Forelimb muscle (tissue), 1 donor: ENCODE measurements at places on chromosomes 7 and 10. TPM values are rescaled to one million over a fixed set of nuclear protein-coding genes. Genes with fewer than 3 reads are reported as not detected.

DNA sequence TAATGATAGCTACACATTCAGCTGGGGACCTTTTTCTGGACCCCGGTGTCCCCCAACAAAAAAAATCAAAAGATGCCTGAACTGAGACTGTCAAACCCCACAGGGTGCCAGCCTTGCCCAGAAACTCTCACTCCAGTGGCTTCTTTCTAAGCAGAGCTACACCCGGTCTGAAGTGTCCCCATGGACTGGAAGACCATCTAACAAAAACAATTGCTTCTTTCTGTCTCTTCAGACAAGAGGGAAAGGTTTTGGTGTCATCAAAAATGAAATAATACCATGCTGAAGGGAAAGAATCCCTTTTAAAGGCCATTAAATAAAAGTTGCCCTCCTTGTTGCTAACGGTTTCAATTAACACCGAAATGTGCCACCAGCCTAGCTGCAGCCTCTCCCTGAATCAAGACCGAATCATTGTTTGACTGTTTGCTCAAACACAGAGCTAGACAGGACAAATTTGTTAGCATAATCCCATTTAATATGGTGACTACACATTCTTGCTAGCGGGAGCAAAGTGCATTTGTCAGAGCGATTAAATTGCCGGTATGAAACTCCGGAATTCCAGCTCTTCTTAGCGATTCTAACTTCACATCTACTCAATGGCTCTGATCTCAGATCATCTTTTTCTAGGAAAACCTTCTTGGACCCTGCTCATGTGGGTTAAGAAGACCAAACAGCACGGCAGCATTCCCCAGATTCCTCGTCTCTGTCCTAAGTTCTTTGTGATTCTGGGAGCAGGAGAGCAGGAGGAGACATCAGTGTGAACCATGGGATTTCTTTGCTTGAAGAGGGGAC is 397.5 kb upstream of the PRKCQ start:
- no peak for DNase-seq

- DNase-seq = no peak
Observed at GRCh38 chr7:11587814-11588213, 244.2 kb downstream of the THSD7A start.

GRCh38 chr10:119301397-119301796 is 94.0 kb downstream of the GRK5 start:
- no peak for DNase-seq

DNA sequence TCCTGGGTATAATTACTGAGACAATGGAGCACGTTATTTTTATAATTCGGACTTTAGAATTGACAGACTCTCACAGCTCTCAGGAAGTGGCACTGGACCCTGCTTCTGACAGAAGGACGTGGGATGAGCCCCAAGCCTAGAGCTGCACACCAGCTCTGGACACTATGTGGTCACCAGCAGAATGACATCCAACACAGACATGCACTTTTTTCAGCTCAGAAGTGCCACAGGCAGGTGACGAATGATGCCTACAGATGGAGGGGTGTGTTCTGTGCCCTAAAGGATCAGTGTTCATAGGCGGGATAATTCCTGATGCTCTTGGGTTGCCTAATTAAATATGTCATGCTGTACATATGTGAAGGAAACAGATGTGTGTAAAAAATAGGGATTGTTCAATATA is 87.9 kb downstream of the VIPR2 start:
- no peak for DNase-seq

- no peak for DNase-seq
Observed at GRCh38 chr10:71357792-71358265, 38.8 kb downstream of the SLC29A3 start.

Gene NEBL
- polyA plus RNA-seq = 0.96 TPM

DNA sequence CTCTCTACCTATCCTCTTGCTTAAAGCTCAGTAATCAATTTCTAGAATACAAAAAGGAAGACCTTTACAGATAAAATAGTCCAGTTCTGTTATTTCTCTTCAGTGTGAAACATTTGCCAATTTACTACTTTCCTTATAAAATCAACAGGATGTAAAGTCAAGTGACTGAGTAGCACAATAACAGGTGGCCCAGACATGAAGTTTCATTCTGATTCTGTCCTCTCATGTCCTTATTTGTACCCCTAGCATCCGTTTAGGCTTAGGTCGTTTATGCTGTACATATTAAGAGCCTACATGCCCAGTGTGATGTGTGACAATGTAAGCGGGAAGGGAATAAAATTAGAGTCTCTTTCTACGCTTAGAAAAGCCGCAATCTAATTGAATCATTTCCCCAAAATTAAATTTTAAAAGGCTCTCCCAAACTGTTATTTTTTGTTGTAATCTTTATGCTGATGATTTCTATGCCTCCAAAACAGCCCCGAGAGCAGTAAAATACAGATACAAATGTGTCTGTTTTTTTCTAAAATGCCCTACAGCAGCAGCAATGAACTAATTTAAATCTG is 29.1 kb downstream of the EPC1 start:
- no peak for DNase-seq

Gene EMX2
- polyA plus RNA-seq = 11.9 TPM

- DNase-seq = no peak
Observed at GRCh38 chr10:27838361-27838760, 92.7 kb upstream of the MKX start.

Gene SYNPO2L
- 260 TPM for polyA plus RNA-seq

Gene ABLIM1
- polyA plus RNA-seq = 44.3 TPM

Gene PTPRN2
- 1.7 TPM for polyA plus RNA-seq

Gene EGFR
- polyA plus RNA-seq = 20.1 TPM

Gene MYO1G
- 0.77 TPM for polyA plus RNA-seq

DNA sequence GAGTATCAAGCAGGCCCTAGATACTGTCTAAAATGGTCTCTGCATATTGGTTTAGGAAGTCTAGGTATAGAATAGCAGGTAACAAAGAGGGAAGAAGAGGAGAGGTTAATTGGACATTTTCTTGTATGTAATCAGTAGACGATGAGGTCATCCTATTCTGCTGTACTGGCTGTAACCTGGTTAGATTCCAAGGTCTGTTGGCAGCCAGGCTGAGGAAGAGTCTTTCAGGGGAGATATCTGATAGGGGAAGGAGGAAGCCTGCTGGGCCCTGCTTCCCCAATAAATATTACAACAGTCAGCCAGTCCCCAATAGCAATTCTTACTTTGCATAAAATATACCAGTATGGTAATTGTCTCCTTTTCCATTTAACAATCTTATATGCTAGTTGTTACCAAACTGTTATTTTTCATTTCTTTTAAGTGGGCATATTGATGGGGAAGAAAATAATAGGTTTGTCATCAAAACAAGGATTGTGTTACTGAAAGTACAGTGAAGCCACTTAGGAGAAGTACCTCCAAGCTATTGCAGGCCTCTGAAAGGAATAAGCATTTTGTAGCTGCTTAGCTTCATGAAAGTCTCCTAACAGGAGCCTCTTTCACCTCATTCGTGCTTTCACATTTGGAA is 186.4 kb downstream of the LRRC4 start:
- DNase-seq = no peak

DNA sequence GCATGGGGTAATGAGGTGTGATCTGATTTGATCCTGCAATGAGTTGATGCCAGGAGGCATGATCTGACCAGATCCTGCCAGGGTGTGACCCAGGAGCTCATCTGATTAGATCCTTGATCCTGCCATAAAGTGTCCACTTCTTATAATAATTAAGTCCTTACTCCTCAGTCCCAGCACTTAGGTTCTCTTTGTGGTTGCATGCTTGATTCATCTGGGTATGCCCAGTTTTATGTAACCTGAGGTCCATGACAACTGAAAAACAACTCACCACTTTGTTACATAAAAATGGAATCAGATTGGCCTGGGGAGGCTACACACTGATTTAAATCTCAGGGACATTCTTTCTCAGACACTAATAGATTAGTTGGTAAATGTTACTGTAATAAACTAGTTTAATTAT is 19.1 kb downstream of the ACADSB start:
- DNase-seq = no peak

Gene CAMK1D
- polyA plus RNA-seq = 3.6 TPM

Gene GPNMB
- 38.0 TPM for polyA plus RNA-seq

DNA sequence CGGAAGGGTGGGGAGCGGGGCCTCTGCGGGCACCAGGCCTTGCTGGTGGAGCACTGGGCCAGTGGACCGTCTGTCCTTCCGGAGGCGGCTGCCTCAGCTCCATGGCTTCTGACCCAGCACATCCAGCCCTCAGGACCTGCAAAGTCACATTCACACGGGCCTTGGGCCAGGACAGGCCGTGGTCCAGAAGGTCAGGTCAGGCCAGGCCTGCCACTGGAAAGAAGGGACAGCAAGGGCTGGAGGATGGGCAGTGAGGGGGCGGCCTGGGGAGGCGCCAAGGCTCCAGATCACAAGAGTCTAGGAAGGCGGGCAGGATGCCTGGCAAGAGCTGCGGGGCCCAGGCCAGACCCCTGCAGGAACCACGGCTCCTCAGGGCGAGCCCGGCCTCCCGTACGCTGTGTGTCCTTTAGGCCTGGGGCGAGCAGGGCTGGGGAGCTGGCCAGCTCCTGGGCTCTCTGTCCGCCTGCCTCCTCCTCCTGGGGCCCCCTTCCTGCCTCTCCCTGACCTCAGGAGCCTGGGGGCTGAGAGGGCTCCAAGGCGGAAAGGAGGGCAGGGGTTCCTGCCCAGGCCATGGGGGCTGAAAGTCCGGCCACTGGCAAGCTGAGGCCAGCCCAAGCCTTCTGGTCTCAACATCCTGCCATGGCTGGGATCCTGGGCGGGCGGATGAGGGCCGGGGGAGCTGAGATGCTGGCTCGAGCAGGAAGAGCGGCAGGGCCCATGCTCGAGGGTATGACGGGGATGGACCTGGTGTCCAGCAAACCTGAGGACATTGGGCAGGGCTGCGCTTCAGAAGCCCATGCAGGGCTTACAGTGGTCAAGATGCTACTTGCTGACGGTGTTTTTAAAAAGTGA is 225.8 kb downstream of the ELFN1 start:
- DNase-seq = no peak

DNA sequence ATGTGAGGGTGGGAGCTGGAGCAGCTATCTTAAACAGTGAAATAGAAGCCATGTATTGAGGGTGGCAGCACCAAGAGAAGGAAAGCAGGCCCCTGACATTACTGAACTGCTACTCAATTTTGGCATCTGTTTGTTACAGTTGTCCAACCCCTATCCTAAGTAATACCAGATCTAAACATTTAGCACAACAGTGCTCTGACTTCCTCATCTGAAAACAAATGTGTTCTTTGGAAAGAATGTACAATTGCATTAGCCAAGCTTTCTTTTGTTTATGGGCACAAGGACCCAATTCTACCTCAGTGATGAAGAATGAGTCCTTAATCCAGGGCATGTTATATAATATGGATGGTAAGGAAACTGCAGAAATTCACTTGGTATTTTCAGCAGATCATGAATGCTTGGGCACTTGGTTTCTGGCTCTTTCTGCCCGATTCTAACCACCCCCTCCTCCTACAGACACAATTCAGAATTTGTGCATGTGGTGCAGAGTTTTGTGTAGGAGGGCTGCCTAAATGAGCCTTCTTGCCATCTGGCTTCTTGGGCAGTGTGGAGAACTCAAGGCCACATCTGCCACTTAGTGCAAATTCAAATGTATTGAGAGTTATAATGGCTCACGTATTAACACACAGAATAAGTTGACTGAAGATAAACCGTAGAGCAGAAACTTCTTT is 36.9 kb upstream of the KMT2E start:
- no peak for DNase-seq

DNA sequence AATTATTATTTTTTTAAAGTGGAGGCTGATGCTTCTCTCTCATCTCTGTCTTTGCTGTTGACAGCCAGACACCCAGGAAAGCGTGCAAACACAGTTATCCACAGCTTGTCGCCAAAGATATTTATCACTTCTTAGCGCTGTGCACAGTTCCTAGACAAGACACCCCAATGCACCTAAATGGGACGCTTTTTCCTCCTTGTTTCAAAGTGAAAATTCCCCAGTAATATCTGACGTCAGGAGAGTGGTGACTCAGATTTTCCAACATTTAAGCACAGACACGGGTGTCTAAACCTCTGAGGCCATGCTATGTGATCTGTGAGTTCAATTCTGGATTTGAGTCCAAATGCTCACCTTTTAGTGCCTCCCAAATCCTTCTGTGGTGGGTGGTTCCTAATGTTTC is 151.6 kb downstream of the EMX2 start:
- DNase-seq = no peak
